ENCODE measurements at places on chromosomes 6 and 20.

DNA sequence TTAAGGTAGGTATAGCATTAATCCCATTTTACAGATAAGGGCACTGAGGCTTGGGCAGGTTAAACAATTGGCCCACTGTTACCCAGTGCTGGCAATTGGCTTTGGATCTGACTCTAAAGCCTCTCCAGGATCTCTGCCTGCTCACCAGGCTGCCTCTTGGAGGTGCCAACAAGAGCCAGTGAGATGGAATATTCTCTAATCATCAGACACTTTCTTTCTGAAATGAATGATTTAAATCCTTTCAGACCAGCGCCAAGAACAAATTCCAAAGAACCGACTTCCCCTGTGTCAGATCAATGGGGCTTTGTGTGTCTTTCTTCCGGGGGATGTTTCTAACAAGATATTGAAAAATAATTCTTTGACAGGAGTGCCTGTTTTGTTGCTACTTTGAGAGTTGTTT lies 23.6 kb downstream of the CYP39A1 start:
- DNase-seq = no peak

- DNase-seq = no peak
Measured at GRCh38 chr20:57738484-57738883, 28.7 kb upstream of the PMEPA1 start.

DNA sequence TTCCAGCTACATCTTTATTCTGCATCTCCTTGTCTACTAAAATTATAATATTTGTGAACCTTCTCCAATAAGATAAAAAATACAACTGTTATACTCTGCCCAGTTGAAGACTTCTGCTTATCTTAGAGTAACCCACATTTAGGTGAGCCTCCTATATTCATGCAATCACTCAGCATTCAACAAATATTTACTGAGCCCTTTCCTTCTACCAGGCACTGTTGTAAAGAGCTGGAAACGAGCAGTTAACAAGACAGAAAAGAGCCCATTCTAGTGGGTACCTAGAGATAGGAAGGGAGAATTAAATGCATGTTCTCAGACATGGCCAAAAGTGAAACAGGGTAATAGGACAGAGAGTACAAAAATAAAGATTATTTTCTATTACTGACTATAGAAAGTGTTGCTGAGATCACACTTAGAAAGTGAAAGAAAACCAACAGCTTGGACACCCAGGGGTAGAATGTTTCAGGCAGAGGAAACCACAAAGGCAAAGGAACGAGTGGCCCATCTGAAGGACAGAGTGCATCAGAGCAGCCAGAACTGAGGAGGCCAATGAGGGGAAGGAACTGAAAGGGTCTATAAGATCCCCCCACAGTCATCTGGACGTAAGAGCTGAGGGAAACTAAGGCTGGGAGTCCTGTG lies 50.8 kb upstream of the SMLR1 start:
- no peak for DNase-seq

DNA sequence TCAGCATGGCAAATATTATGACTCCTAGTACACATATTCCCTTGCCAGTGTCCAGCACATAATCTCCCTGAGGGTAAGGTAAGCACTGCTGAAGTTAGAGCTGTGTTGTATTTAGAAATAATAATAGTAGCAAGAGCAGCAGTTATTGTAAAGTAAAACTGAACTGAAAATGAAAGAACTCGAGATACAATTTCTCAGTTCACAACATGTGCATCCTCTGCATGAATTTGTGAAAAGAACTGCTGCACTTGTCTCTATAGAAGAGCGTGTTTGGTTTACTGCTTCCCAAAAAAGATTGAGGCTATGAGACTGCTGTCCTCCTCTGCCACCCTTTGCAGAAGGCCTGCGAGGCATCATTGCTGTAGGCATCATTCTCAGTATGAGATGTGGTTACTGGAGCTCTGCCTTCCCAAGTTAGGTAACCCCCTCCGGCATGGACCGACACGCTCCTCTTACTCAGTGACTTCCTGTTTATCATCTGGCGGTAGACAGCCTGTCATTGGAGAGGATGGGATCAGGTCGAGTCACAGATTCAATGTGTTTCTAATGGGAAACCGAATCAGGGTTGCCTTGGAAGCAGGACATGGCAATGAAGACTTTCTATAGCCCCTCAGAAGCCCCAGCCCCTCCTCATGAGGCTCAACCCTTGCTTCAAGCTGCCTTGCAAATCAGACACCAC lies 48.1 kb downstream of the SLC24A3 start:
- DNase-seq = peak; percentile 62

- no peak for DNase-seq
Measured at GRCh38 chr6:148295261-148295887, 47.3 kb upstream of the SASH1 start.

DNA sequence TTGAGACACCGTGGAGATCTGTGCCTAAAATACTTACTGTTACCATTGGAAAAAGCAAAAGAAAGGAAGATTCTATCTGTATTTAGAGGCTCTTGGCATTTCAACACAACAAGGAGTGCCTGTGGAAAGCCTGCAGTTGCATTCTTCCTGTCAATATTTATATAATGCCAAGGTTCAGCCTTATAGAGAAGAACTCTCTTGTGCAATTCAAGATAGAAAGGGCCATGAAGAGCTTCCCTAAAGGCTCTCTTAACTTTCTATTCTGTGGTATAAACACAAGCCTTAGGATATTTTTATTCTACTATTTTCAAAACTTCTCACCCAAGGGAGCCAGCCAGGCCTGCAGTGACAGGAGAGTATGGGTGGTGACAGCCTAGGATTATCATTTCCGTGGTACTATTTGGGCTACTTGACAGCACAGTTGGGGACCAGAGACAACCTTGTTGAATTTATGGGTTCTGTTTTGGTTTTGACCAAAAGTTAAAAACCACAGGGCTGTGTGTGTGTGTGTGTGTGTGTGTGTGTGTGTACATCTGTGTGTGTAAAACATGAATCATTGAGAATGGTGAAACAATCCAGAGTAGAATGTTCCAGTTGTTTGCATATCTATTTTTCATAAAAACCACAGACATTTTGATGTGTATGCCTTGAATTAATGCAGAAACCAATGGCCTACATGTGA lies 700.9 kb upstream of the SLC35B3 start:
- DNase-seq = no peak

DNA sequence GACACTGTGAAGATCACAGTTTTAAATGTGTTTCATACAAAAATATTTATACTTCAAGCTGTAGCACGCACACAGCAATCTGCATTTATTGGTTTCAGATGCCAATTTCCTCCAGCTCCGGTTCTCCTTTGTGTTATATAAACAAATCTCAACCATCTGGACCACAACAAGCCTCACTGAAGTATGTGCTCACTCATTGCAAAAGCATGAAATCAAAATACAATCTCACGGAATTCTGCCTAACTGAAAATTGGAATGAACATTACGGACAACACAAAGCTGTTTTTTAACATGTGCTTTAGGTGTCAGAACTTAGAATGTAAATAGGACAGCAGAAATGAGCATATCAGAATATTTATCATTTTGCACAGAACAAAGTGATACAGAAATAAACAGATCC lies 38.0 kb downstream of the RCAN2 start:
- DNase-seq = no peak

- no peak for DNase-seq
Measured at GRCh38 chr20:59948212-59948611, 8.0 kb downstream of the FAM217B start.

DNA sequence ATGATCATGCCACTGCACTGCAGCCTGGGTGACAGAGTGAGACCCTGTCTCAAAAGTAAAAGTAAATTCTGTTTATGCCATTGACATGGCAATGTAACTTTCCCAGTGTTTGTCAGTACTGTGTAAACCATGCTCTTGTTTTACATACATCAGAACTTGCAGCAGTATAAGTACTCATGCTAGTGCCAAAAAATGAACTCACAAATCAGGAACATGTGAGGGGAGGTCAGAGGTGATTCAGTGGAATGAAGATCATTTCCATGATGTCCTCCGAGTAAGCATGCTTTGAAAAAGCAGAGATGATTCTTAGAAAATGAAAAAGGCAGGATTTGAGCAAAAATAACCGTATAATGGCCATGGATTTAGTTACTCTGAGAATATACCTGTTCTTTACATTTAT lies 81.9 kb downstream of the ANKS1A start:
- no peak for DNase-seq

DNA sequence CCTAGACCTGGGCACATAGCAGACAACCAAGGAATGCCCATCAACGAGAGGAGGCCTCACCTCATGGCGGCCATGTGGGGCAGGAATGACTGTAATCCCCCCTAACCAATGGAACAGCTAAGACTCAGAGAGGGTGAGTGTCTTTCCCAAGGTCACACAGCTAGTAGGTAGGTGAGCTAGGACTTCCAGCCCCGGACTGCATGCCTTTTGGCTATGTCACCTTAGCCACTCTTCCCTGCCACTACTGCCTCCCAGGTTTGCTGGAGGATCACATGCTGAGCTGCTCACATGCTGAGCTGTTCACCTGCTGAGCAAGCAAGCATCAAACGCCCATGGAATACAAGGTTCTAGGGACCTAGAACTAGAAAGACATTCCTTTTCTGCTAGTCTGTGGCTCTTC lies 188.5 kb upstream of the PMEPA1 start:
- DNase-seq = no peak

DNA sequence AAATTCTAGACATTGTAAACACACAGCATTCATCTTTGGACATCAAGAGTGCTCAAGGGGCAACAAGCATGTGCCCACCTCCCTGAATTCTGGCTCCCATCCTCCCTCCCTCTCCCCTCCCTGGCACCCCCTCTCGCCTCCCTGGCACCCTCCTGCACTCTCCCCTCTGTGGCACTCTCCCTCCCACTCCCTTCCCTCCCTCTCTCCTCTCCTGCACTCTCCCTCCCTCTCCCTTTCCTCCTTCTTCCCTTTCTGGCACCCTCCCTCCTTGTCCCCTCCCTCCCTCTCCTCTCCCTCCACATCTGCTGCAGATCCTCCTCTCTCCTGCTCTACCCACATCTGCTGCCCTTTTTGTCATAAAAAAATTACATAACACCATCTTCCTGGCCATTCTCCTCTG lies 113.0 kb upstream of the SLC22A23 start:
- DNase-seq = no peak

GRCh38 chr20:5770231-5770986 lies 20.2 kb downstream of the SHLD1 start:
- DNase-seq = no peak

- DNase-seq = no peak
Measured at GRCh38 chr20:9025643-9026042, 43.2 kb upstream of the PLCB4 start.

DNA sequence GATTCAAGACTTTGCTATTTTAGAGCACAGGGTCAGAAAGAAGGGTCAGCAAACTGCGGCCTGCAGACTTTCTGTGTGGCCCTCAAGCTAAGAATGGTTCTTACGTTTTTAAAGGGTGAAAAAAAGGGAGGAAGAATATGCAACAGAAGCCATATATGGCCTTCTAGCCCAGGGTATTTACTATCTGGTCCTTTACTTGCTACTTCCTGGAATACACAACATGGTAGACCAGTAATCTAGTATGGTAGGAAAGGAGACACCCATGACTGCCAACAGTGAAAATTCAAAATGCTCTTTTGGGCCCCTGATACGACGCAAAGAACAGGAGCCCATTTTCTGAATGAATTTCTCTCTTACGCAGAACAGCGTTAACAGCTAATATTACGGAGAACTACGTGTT lies 60.4 kb upstream of the EMILIN3 start:
- no peak for DNase-seq

GRCh38 chr6:136408204-136408603 lies 118.6 kb upstream of the BCLAF1 start:
- DNase-seq = no peak

DNA sequence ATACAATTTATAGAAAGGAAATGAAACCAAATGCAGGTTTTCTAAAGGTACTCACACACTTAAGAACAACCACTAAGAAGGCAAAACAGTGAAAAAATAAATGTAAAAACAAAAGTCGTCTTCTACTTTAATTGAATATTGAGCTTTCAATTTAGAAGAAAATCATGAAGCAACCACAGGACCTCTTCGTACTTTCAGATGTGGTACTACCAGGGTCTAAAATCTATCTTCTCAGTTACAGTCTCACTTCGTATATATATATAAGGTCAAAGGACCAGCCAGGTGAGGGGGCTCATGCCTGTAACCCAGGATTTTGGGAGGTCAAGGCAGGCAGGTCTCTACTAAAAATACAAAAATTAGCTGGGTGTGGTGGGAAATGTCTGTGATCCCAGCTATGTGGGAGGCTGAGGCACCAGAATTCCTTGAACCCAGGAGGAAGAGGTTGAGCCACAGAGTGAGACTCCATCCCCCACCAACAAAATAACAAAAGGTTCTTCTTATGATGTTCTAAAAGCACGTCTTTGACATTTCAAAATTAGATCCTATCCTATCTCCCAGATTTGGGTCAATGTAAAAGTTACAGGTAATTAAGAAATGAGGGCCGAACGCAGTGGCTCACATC lies 12.5 kb downstream of the ROMO1 start:
- no peak for DNase-seq

- DNase-seq = no peak
Measured at GRCh38 chr6:112189494-112189893, 64.9 kb downstream of the LAMA4 start.

- no peak for DNase-seq
Measured at GRCh38 chr6:40529919-40530318, 57.2 kb downstream of the LRFN2 start.

GRCh38 chr6:169738976-169739529 lies 12.3 kb downstream of the DYNLT2 start:
- DNase-seq = no peak

DNA sequence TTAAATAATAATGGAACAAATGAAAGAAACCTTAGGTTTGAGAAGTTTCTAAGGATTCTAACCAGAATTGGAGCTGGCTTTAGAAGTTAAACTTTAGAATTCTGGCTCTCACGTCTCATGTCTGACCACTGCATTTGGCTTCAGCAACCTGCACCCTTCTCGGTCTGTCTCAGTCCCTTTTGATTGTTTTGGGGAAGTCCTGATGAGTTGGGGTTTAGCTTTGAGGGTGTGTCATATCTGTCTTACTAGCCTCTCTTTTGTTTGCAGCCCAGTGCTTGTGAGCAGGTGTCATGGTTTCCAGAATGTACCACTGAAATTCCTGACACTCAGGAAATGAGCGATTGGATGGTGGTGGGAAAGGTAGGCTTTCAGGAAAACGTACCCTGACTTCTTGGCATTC lies 17.0 kb downstream of the CMTR1 start:
- peak; percentile 14 for DNase-seq

DNA sequence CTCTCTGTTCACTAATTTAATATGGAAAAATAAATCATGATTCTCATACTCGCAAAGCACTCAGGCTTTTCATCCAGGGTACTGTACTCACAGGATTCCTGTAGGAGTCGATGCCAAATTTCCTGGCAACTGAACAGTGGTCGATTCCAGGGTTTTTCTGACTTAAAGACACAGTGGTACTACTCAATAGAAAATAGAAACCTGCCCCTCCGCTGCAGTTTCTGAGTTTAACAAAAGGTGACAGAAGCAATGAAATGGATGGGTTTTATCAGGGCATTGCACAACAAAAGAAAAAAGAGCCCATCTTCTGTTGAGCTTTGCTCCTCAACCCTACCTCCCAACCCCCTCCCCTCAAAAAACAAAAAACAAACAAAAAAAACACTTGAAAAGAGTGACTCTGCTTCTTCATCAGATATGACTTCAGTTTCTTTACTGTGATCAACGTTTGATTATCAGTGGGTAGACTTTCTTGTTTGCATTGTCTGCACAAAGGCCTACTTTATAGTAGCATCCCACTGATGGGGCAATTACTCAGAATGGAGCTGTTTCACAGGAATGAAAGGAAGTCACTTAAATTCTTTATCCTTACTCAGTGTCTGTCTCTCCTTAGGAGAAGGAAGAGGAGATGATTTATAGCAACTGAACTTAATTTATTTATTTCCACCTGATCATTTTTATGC lies 96.2 kb upstream of the FOXO3 start:
- no peak for DNase-seq

- DNase-seq = peak; percentile 76
Measured at GRCh38 chr20:61120595-61121515, 131.2 kb upstream of the CDH4 start.

Data from lower leg skin (tissue), 4 donors.